CD14-positive monocyte (primary cell): ENCODE measurements at places on chromosomes 7 and 10.

DNA sequence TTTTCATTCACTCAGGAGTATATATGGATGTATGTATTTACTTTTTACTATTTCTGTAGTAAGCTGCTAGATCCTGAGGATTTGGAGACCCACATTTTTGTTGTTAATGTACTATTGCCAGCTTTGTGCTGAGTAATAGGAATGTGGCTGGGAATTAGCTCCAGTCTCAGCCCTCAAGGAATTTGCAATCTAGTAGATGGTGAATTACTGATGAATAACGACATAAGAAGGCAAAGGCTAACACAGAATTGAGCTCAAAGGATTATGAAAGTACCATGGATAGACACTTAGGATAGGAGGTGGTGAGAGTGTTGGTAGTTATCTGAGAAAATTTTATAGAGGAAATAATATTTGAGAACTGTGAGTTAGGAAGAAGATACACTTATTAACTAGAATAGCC lies 19.9 kb downstream of the CASD1 start:
- no peak for DNase-seq

GRCh38 chr7:156059369-156059768 lies 247.1 kb upstream of the SHH start:
- no peak for DNase-seq

- DNase-seq = no peak
These were observed 207.6 kb upstream of the KLF14 start for GRCh38 chr7:130941322-130942210.

DNA sequence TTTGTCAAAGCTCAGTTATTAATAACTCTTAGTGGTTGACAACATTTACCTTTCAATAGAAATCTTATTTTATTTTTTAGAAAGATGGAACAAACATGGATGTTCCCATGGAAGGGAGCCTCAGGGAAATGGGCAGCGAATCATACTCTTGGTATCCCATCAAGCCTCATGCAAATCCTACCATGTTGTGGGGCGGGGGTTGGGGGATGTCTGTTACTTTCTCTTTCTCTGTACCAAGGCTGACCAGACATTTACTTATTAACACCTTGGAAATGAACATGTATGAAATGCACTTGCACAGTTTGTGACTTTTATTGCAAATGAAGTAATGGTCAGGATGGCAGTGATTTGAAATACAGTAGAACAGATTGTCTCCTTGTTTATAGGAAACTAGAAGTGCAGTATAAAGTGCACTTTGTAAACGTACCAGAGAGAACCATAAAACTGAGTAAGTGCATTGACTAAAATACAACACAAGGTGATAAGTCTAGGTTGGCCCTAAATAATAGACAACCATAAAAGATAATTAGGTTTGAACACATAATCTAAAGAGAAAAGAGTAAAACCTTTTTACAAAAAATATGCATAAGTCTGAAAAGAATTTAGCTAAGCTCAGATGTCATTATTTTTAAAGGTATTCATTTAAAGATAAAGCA lies 32.4 kb downstream of the SEMA3D start:
- DNase-seq = no peak

GRCh38 chr7:158409120-158409519 lies 178.5 kb downstream of the PTPRN2 start:
- no peak for DNase-seq
